ENCODE measurements at places on chromosomes 2 and 18.

GRCh38 chr2:110904779-110905148 lies 172.4 kb downstream of the ACOXL start:
- no peak for DNase-seq

- no peak for DNase-seq
Observed at GRCh38 chr18:74082742-74083556, 64.7 kb downstream of the FBXO15 start.

DNA sequence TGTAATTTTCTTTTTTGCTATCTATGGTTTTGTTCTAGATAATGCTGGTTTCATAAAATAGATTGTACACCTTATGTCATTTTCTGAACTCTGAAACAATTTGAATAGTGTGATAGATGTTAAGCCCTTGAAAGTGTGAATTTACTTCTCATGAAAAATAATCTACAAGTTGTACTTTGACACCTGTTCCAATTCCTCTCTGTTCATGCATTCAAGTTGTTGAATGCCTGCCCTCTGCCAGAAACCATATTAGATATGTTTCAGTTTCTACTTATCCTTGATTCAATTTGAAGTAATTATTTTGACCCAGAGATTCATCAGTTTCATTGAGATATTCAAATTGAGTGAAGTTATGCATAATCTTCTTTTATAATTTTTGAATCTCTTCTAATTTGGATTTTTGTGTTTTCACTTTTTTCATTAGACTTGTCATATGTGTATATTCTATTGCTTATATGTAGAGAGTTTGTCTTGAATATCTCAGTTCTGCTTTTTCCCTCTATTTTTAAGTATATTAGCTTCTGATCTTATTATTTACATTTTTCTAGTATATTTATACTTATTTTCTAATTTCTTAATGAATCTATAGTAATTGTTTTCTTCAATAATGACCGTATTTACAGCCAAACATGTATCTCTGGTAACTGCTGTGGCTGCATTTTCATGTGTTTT lies 143.3 kb upstream of the TACR1 start:
- no peak for DNase-seq

DNA sequence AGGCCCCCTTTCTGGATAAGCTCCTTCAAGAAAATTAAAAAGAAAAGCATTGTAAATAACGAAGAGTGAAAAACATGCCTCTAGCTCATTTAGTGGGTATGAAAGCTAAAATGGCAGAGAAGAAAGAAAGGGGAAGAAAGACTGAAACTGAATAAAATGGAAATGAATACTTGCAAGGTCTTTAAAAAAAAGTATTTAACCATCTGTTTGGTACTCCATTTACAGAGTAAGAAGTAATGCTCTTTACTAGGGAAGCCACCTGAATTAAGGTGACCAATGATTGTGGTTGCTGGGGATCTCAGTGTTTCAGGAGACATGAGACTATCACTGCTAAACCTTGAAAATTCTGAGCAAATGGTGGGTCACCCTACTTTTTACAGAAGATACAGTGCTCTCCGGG lies 17.7 kb upstream of the ARL5A start:
- DNase-seq = no peak

- DNase-seq = no peak
Observed at GRCh38 chr2:103859238-103859637, 994.7 kb upstream of the POU3F3 start.

- no peak for DNase-seq
Observed at GRCh38 chr18:42080340-42080739, 125.3 kb downstream of the PIK3C3 start.

Measured in head of caudate nucleus (tissue), 42 donors.